ENCODE measurements at places on chromosomes 2 and 18.

DNA sequence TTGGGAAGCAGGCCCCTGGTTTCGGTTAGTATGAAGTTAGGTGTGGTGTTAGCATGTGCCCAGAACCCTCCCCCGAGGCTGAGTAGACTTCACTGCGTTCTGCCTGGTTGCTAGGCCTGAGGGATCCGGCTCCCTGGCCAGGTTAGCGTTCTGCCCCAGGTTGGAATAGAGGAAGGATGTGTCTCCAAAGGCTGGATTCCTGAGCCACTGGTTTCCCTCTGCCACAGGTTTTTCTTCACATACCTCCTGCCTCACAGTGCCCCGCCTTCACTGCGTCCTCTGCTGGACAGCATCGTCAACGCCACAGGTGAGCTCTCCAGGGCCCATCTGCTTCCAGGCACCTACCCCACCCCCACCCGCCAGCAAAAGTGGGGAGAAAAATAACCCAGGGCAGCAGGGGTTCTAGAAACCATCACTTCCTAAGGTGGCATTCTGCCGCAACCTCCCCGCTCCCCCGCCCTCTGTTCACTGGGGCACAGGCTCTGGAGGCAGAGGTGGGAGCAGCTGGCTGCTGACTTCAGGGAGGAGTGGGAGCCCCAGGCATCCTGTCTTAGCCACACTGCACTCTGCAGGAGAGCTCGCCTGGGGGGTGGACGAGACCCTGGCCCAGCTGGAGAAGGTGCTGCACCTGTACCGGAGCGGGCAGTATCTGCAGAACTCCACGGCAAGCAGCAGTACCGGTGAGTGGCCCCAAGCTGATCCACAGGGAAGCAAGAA, 7.1 kb downstream of the PKDCC start:
- no peak for DNase-seq

- no peak for DNase-seq
Measured at GRCh38 chr18:50836521-50836957, 16.7 kb upstream of the MRO start.

DNA sequence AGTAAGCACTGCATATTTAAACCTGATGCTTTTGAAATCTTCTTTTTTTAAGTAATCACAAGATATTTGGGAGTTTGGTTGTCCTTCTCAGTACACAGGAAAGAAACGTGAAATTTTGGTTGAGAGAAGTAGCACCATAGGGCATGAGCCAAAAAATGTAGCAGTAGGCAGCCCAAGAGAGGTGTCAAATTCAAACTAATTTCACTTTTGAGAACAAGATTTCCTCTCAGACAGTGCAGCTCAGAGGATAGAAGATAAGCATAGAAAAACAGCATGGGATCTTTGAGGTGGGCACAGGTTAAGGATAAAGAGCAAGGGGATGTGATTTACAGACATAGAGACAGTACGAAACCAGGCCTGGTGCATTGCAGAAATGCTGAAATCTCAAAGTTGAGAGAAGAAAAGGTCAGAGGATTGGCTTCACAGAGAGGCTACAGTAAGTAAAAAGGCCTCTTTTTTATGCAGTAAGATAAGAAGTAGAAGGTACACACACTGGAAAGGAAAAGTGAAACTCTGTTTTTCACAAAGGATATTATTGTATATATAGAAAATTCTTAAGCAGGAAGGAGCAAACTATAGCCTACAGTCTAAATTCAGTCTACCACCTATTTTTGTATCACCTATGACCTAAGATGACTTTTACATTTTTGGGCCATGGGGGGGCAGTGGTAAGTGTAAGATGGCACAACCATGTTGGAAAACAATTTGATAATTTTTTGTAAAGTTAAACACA, 89.8 kb downstream of the PKP4 start:
- no peak for DNase-seq

DNA sequence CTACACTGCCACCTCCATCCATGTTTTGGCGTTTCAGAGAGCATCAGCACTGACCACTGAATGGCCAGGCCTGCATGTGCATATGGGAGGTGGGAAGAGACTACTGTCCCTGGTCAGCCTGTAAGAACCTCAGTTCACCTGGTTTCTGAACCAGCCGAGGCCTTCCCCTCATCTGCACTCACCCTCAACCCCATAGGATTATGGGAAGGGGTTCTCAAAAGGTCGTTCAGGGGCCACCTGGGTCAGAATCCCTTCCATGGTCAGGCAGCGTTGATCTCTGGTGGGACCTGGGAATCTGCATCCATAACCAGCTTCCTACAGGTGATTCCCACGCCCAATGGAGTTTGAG, 36.7 kb downstream of the TET3 start:
- DNase-seq: no peak

- DNase-seq: no peak
Measured at GRCh38 chr2:26162963-26163362, 9.9 kb upstream of the GAREM2 start.

DNA sequence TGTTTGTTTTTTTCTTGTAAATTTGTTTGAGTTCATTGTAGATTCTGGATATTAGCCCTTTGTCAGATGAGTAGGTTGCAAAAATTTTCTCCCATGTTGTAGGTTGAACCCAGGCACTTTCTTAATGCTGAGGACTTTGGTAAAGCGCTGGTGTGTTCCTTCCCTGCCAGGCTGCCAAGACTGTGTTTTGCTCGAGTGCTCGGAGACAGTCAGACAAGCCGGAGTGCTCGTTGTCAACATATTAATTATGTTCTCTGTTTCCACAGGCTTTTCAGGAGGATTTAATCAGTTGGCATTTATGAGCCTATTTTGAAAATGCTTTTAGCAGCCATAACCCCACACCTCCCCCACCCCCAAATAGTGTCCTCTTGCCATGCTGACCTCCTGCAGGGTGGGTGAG, 6.4 kb downstream of the MTCL1 start:
- DNase-seq: no peak

GRCh38 chr18:8001711-8002301, 434.7 kb downstream of the PTPRM start:
- no peak for DNase-seq

GRCh38 chr2:129011466-129012061, 692.9 kb upstream of the HS6ST1 start:
- no peak for DNase-seq

GRCh38 chr2:219368690-219369191, 19.0 kb downstream of the DNPEP start:
- DNase-seq: no peak

DNA sequence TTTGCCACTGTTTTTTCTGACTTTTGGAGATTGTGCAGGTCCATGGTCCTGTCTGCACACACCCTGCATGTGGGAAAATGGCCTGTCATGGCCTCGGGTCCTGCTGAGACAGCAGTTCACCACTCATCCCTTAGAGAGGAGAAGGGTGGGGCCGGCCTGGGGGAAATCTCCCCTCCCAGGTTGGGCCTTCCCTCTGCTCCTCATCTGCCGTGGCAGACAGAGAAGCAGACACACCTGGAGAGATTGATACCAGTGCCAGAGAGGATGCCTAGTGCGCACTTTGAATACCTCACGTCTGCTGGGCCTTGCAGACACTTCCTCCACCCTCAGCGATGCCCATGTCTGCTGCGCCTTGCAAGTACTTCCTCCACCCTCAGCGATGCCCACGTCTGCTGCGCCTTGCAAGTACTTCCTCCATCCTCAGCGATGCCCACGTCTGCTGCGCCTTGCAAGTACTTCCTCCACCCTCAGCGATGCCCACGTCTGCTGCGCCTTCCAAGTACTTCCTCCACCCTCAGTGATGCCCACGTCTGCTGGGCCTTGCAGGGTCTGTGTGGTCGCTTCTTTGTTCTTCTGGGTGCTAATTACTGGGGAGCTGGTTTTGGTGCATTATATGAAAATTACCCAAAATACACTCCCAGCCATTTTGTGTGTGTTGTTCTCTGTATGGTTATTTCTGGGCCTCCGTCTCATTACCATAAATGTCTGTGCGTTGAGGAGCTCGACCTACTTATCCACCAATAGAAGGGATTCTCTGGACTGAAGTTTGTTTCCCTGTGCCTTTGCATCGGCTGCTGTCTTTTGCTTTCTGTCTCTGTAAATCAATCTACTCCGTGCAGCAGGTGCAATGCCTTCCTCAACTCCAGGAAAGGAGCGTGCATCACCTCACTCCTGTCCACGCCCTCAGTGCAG, 186.9 kb upstream of the PXDN start:
- no peak for DNase-seq

GRCh38 chr18:40570615-40571014, 1384.4 kb upstream of the PIK3C3 start:
- DNase-seq: no peak

GRCh38 chr18:12074736-12075135, 18.9 kb upstream of the ANKRD62 start:
- DNase-seq: no peak

DNA sequence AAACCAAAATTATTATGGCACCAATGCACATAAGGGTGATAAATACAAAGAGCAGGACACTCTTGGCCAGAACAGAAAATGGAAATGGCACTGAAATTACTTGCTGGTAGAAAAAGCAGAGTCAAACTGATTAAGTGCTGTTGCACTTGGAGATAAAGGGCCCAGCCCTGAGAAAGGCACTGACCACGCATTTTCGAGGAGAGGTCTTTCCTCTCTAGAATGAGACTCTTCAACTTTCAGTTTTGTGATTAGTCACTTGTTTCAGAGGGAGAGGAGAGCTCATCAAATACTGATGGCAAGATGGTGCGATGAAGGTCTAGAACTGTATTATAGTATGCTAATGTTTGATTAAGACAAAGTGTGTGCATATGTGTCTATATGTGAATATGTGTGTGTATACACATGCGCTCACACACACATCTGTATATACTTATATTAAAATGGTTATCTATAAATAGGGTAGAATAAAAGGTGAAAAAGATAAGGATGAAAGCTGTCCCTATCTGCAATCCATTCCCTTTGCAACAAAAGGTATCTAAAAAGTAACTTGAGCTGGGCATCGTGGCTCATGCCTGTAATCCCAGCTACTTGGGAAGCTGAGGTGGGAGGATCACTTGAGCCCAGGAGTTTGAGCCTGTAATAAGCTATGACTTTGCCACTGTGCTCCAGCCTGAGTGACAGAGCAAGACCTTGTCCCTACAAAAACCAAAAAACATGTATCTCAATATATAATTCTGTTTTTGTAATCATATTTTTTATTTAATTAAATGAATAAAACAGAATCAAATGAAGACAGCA, 48.8 kb upstream of the ZDBF2 start:
- DNase-seq: no peak

DNA sequence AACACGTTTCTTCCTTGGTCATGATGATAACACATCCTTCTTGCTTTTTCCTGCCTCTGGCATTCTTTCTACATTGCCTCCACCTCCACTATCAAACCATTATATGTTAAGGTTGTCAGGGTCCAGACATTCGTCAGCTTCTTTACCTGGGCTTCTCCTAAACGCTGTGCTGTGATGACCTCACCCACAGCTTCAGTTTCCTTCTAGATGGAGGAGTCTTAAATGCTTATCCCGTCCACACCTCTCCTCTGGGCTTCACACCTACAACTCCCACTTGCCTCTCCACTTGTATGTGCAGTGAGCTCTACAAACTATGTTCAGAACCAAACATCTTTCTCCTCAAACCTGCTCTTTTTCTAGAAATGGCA, 666 bp upstream of the STAT1 start:
- DNase-seq: no peak

DNA sequence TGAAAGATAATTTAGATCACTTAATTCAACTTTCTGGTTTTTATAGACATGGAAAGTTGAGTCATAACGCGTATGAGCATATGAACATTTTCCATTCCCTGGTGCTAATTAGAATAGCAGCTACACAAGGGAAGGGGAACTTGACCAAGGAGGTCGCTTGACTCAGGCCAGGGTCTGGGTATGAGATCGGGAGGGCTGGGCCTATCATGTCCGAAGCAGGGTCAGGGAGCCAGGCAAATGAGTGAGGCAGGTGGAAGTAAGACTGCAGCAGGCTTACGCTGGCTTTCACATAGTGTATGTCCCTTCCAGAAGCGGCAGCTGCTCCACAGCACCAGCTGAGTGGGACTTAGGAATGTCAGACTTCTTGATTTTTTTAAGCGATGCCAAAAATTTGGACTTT, 14.7 kb downstream of the RALB start:
- DNase-seq: no peak

GRCh38 chr18:14978962-14979535, 231.1 kb downstream of the ANKRD30B start:
- no peak for DNase-seq

DNA sequence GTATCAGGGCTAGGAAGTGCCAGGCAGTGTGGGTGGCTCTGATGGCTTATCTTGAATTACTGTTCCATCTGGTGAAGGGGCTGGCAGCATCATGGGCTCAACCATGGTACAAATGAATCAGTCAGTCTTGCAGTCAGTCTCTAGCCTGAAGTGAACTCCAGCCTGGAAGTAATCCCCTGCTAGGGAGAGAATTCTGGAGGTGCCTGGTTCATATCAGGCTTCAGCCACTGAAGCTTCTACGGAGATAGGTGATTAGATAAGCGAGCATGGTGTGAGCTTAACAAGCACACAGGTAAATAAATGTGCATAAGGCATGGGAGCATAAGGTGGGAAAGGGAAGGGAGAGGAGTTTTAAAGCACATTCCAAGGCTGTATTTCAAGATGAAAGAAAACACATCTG, 541.7 kb downstream of the MBD2 start:
- no peak for DNase-seq

GRCh38 chr2:236662231-236663185, 92.9 kb downstream of the ACKR3 start:
- DNase-seq: no peak

DNA sequence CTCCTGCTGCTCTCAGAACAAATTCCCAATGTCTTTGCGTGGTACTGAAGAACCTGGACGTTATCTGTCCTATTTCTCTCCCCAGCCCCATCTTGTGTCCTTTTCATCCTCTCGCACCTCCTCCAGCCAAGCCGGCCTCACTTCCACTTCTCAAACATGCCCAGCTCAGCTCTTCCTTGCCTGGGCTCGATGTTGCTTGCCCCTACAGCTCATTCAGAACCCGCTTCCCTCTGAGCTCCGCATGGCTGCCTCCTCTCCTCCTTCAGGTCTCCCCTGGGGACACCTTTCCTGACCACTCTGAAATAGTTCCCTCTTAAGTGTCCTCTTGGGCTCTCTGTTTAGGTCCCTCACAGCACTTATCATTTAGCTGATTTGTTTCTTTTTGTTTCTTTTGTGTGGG, 6.7 kb upstream of the SMARCAL1 start:
- DNase-seq: no peak

- DNase-seq: no peak
Measured at GRCh38 chr18:13471198-13471845, 252.8 kb downstream of the LDLRAD4 start.

Measured in CD4-positive, alpha-beta T cell treated with Interleukin-1 beta for 1 hour (primary cell).